Retina (tissue), 1 donor: ENCODE measurements at places on chromosomes 1 and 21.

DNA sequence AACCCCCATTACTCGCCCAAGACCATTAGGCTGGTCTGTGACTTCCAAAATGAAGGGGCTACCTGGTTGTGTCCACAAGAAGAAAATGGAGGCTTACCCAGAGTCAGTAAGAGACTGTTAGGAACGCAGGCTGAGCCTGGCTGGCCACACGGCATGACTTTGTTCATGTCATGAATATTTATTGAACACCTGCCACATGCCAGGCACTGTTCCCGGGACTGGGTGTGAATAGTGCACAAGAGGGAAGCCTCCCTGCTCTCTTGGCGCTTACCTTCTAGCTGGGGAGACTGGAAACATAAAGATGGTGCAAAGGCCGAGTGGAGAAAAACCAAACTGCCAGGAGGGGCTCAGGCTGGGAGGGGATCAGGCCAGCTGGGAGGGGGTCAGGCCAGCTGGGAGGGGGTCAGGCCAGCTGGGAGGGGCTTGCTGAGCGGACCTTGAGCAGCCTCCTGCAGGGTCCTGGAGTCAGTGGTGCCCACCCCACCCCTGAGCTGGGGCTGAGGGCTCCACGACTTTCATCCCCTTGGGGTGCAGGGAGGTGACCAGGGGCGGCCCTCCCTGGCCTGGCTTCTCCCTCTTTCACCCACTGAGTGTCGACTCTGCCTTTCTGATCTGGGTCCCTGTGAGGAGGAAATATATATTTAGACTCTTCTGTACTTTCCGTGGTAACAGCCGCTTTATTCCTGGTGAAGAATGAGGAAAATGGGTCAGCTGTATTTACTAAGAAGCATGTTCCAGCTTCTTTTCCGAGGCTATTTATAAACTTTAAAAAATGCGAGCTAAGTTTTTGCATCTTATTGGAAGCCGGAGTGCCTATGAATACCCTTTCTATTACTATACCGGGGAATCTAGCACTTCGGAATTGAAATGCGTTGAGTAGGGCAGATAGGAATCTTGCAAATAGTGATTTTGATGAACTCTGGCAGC lies 139.0 kb downstream of the CAMTA1 start:
- no peak for DNase-seq

DNA sequence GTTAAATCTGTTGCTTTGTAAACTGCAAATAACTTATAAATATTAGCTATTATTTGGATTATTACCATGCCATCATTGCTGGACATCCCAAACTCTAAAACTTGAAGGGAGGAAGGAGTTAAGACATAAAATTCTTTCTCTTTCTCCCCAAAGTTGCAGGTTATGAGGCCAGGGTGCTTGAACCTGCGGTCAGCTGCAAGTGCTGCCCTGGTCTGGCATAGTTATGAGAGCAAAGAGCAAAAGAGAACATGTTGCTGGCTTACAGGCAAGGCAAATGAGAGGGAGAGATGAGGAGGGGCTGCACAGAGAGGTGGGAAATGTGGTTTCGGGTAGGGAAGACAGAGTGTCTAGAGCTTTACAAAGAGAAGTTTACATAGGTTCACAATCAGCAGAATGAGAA lies 30.8 kb downstream of the GADD45A start:
- DNase-seq: no peak

DNA sequence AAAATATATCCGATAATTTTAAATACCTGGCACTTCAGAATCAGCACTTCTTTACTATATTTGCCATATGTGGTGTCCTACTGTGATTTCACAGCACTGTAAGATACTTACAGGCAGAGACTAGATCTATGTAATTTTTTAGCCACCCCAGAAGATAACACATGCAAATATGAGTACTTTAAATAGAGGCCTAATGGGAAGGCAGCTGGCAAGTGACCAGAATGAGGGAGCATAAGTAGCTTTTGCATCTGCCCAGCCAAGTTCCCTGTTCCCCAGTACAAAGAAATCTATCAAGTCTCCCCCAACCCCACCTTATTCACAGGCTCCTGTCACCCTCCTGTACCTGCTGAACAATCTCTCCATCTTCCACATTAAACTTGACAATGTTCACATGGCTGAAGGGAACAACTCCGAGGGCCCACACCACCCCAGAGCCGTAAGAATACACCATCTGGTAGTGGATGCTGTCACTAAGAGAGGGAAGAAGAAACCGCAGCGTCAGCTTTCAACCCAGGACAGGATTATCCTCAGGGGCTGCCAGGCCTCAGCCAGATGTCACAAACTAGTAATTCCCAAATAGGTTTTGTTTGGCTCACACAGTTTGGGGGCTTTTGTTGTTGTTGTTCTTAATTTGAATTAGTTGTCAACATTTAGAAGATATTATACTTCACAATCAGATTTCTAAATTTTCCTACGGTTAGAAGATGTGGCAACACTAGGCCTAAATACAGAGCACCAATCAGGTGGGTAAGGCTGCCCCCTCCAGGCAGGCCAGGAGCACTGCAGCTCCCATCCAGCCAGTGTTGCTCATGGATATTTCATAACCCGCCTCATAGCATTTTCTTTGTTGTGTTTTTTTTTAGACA lies 10.4 kb downstream of the EMC1 start:
- DNase-seq: peak; percentile 61

DNA sequence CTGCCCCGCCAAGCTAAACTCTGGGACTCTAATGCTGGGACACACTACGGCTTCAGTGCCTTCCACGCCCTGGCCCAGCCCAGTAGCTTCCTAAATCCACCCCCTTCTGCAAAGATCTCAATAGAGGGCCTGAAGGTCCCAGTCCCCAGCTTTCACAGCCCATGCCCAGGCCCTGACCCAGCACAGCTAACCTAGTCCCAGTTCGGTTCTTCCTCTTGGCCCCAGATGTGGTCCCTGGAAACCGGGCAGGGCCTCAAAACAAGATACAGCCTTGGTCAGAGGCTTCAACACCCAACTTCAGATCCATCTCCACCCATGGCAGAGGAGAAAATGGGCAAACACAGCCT lies 646 bp upstream of the PDZK1IP1 start:
- DNase-seq: no peak

DNA sequence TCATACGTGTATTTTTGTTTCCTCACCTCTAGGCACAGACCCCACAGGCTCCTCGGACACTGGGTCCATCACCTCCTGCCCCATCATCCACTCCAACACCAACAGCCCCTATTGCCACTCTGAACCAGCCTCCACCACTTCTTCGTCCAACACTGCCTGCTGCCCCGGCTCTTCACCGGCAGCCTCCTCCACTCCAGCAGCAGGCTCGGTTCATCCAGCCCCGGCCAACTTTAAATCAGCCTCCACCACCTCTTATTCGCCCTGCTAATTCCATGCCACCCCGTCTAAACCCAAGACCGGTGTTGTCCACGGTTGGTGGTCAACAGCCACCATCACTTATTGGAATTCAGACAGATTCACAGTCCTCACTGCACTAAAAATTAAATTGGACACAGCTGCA lies 13.2 kb upstream of the TRAF5 start:
- DNase-seq: no peak
